ENCODE measurements at places on chromosomes 11 and 22.

DNA sequence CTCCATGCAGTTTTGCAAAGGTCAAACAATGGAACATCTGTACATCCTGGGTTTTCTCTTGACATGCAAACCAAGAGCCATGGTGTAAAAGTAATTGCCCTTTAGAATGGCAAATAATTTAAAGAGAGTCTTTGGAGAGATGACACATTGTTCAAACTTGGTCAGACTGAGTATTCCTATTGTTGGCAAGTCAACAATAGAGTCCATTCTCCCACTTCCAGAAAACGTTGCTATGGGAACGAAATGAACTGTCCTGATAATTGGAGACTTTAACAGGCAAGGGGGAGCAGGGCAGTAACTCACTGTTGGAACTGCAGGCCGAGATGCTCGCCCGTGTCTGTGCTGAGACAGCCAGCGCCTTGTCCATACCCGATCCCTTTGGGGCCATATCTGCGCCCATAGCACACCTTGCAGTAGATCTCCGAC is 13.9 kb downstream of the CSRP3 start:
- DNase-seq: no peak

- DNase-seq: no peak
Observed at GRCh38 chr11:62536301-62536957, 10.2 kb downstream of the AHNAK start.

DNA sequence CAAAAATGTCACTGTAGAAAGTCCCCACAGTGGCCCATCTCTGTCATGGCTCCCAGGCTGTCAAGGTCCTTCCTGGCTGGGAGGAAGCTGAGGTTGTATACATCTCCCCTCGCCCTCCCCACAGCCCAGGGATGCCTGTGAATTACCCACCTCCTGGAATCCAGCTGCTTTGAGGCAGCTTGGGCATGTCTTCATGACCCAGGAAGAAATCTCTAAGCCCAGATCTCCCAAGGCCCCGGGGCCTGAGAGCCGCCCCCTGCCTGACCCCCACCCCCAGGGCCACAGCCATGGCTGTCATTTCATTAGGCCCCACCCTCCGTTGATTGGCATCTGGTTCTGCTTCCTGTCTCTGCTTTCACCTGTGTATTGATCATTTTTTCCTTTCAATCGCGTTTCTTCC is 207.5 kb downstream of the TBC1D22A start:
- DNase-seq: no peak

- DNase-seq: no peak
Observed at GRCh38 chr11:36002196-36002595, 58.3 kb downstream of the LDLRAD3 start.

DNA sequence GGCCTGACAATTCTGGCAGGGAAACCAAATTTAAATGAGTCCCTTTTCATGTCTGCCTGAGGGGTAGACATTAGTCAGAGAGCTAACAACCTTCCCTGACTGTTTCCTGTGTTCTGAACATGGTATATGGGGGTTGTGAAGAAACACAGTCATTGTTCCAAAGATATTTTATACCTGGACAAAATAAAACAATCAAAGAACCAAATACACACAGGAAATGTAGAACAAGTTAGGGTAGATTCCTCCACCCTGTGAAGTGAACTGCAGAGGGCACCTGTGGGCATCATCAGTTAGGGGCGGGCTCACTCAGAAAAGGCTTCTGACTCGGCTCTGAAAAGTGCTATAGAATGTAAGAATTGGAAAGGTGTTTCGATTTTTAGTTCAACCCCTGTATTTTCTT is 231.9 kb upstream of the CADM1 start:
- DNase-seq: no peak

GRCh38 chr11:107182978-107183377 is 164.7 kb upstream of the GUCY1A2 start:
- DNase-seq: no peak
